ENCODE measurements at places on chromosomes 1 and 21.
A peak's percentile ranks its signal among the peaks of the same experiment; 100 is the strongest.

- DNase-seq: no peak
Measured at GRCh38 chr1:110617589-110617988, 11.4 kb upstream of the KCNA2 start.

DNA sequence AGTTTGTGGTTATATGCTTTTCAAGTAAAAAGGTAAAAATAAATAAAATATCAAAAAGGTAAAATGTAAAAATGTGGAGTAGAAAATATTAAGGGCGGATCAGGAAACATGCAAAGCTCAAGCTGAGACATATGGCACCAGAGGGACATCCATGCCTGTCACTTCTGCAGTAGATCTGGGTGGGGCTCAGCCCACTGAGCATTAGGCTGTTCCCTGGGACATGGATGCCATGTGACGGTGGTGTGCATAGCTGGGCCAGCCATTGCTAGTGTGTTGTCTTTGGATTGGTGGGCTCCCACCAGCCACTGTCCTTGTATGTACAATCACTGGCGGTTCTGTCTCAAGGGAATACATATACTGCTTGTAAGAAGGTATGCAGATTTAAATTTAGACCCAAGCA, 3.0 kb downstream of the TTC13 start:
- no peak for DNase-seq

DNA sequence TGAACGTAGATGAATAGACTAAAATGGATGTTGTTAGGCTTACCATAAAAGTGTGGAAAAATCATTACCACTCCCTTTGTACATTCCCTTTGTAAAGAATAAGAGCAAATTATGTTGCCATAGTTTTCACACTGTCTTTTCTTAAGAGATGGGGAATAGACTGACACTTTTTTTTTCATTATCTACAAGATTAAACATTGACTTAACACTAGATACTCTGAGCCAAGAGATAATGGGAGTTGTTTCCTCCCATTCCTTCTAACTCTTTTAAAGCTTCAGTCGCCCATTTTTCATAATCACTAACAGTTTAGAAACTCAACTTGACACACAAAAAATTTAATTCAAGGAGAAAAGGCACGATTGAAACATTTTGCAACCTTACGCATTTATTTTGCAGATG, 10.1 kb downstream of the AIDA start:
- no peak for DNase-seq

DNA sequence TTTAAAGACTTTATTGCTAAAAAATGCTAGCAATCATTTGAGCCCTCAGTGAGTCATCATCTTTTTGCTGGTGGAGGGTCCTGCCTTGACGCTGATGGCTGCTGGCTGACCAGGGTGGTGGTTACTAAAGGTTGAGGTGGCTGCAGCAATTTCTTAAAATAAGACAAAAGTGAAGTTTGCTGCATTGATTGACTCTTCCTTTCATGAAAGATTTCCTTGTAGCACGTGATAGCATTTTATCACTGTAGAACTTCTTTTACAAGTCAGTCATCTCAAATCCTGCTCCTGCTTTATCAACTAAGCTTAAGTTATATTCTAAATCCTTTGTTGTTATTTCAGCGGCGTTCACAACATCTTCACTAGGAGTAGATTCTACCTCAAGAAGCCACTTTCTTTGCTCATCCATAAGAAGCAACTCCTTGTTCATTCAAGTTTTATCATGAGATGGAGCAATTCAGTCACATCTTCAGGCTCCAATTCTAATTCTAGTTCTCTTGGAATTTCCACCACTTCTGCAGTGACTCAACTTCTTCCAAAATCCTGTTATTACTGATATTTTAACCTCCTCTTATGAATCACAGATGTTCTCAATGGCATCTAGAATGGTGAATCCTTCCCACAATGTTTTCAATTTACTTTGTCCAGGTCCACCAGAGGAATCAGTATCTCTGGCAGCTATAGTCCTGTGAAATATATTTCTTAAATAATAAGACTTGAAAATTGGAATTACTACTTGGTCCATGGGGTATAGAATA, 17.6 kb upstream of the RGS1 start:
- DNase-seq: no peak

GRCh38 chr1:24323281-24323680, 4.1 kb downstream of the GRHL3 start:
- DNase-seq: no peak

DNA sequence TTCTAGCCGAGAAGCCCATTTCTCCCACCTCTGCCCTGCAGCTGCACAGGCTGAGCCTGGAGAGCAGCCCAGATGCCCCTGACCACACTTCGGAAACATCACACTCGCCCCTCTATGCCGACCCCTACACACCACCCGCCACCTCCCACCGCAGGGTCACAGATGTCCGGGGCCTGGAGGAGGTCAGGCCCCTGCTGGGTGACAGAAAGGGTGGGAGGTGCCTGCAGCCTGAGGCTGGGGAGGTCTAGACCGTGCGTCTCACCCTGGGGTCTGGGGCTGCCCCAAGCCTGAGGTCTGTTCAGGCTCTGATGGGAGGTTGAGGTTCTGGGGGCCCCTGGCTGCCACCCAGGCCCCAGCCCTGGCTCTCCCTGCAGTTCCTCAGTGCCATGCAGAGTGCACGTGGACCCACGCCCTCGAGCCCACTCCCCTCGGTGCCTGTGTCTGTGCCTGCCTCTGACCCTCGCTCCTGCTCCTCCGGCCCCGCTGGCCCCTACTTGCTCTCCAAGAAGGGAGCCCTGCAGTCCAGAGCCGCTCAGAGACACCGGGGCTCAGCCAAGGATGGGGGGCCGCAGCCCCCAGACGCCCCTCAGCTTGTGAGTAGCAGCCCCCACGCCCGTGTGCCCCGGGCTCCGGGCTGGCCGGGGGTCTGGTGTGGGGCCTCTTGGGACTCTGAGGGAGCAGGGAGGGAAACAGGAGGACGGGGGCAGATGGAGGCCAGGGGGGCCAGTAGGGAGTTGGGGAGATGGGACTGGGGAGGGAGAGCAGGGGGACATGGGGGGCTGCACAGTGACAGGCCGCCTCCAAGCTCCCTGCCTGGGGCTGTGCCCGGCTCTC, 7.4 kb downstream of the PLEKHN1 start:
- DNase-seq: no peak

GRCh38 chr1:245501633-245502032, 346.8 kb downstream of the KIF26B start:
- no peak for DNase-seq

- DNase-seq: no peak
Measured at GRCh38 chr1:157829711-157830110, 9.8 kb upstream of the FCRL1 start.

GRCh38 chr1:100134872-100135271, 1.9 kb downstream of the TRMT13 start:
- no peak for DNase-seq

- DNase-seq: no peak
Measured at GRCh38 chr1:154788886-154789285, 81.2 kb downstream of the KCNN3 start.

GRCh38 chr1:49102752-49103151, 326.1 kb upstream of the BEND5 start:
- no peak for DNase-seq

DNA sequence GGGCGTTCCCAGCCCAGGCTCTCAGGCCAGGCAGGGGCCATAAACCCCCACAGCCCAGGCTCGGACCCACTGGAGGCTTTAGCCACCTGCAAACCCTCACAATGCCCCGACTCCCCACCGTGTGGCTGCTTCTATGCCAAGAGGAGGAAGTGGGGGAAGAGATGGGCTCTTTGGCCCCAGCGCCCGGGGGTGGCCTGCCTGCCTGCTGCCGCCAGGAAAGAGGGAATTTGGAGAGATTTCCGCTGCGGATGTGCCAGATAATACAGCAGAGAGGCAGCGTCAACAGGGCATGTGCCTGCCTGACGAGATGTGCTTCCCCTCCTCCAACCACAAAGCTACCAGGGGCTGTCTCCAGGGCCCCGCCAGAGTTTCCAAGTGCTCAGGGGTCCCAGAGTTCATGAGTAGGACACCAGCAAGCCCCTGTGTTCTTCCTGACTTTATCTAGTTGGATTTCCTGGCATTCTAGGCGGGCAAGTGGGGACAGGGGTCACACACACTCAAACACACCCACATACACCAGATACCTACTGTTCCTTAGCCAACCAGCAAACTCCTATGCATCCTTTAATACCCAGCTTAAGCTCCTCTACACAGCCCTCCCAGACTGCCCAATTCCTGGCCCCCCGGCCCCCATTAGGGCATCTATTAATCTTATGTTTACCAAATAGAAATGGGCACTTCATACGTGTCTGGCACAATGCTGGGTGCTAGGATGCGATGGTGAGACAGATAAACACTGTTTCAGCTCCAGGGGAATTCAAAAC, 14.1 kb downstream of the EPHA2 start:
- DNase-seq: no peak

GRCh38 chr21:31772674-31773555, 41.0 kb upstream of the SCAF4 start:
- no peak for DNase-seq

DNA sequence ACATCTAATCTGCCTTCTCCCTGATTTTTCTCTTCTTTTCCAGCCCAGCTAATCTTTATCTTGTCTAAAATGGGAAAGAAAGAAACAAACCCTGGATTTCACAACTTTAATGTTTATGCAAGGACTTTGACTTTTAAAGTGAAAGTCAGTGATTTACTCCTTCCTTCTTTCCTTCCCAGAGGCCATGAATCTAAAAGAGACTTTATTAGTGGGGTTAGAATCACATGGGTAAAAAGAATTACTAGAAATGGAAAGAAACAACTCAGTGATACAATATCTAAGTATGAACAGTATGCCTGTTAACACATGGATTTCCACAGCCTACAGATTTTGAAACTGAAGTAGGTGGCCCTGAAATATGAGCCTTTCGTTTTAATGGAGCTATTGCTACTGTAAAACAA, 59.8 kb upstream of the KCNK2 start:
- peak; percentile 32 for DNase-seq

GRCh38 chr1:15167386-15167785, 13.8 kb downstream of the TMEM51 start:
- no peak for DNase-seq

Data from left renal pelvis (tissue), 4 donors.